ENCODE measurements at places on chromosomes 5 and 9.

DNA sequence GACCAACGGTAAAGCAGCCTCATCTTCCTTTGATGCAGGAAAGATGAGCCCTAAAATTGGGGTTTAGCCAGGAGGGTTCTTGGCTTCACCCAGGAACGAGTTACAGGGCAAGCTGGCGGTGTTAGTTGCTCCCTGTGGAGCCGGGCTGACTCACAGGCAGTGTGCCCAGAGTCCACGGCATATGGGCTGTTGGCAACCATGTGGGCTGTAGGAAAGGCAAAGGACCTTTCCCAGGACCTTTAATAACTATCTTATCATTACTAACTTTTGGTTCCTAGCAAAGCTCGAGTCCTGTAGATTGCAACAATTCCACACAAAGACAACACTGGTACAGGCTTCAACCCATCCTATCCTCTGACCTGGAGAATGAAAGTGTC is 29.8 kb upstream of the CLPTM1L start:
- no peak for DNase-seq

GRCh38 chr9:131491001-131491710 is 11.6 kb upstream of the POMT1 start:
- no peak for DNase-seq

- DNase-seq = no peak
Measured at GRCh38 chr5:44943647-44944046, 134.9 kb downstream of the MRPS30 start.

- no peak for DNase-seq
Measured at GRCh38 chr5:180628211-180628610, 21.2 kb downstream of the FLT4 start.

- no peak for DNase-seq
Measured at GRCh38 chr5:66247176-66247960, 103.3 kb downstream of the SREK1 start.

GRCh38 chr9:96100385-96101300 is 201.3 kb downstream of the HSD17B3 start:
- peak; percentile 75 for DNase-seq

- DNase-seq = no peak
Measured at GRCh38 chr5:31273161-31273560, 79.7 kb downstream of the CDH6 start.

GRCh38 chr5:118506217-118506852 is 482.0 kb downstream of the DTWD2 start:
- DNase-seq = no peak

DNA sequence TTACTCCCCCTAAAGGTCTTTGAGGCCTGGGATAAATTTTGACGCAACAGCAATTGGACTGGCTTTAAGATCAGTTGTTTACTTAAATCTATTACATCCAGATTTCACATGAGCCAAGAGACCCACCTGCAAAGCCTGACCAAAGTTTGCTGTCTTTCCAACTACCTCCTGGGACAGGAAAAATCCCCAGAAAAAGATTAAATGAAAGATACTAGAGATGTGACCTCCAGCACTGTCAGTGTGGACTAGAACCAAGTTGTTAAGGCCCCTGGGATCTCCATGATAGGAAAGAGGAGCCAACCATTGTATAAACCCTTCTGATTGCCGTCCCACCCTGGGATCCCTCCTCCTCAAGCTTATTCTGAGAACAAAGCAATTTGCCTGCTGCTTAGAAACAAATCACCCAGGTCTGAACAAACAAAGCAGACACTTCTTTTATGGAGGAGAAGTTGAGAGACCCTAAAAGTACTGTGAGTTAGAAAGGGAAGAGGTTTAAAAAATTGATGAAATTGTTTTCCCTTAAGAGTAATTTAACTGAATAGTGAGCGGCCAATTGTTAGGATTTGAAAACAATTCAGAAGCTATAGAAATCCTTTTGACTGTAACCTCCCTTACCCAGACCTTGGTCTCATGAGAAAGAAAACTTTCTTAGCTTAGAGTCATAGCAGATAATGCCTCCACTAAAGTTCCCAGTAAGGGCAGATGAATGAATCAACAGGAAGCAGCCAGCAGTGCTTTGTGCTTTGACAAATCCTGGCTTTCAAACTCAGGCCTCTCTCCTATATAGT is 255.2 kb downstream of the TMEM167A start:
- no peak for DNase-seq

- no peak for DNase-seq
Measured at GRCh38 chr5:82150559-82150958, 127.6 kb downstream of the RPS23 start.

GRCh38 chr5:104096451-104096850 is 533.9 kb upstream of the NUDT12 start:
- no peak for DNase-seq

DNA sequence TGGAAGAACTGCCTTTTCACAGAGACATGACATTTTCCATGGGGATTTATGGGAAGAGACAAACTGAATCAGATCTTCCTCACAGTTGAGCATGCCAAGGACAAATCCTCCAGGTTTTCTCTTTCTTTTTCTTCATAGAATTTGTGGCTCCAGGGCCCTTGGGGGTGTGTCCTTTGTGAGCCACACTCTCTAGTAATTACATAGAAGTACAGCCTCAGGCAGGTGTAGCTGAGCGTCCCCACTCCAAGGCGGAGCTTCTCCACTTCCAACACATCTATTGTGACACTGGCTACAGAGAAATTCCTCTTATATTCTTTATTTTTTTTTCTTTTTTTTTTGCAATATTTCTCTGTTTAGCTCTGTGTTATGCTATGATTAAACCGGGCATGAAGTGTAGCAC is 420.5 kb upstream of the CD180 start:
- DNase-seq = no peak

GRCh38 chr5:56269216-56269927 is 36.2 kb upstream of the ANKRD55 start:
- no peak for DNase-seq

- DNase-seq = no peak
Measured at GRCh38 chr5:78005021-78005785, 229.1 kb upstream of the TBCA start.

DNA sequence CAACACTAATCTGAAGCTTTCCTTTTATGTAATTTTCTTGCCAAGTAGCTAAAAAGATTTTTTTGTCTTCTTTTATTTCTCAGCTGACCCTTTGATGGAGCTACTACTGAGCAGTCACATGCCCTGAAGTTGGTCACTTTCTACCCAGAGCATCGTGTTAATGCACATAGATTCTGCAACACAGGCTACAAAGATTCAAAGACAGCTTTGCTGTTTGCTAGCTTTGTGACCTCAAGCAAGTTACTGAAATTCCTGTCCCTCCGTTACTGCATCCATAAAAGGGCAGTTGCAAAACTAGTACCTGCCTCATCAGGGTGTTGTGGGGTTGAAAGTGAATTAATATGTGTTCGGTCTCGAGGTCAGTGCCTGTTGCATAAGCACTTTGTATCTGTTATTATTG is 179.9 kb downstream of the GAS1 start:
- no peak for DNase-seq

GRCh38 chr5:178388386-178389025 is 155.9 kb upstream of the PHYKPL start:
- no peak for DNase-seq

- no peak for DNase-seq
Measured at GRCh38 chr9:121721770-121722169, 70.3 kb downstream of the DAB2IP start.

- no peak for DNase-seq
Measured at GRCh38 chr9:8926461-8926860, 1126.9 kb upstream of the DMAC1 start.

DNA sequence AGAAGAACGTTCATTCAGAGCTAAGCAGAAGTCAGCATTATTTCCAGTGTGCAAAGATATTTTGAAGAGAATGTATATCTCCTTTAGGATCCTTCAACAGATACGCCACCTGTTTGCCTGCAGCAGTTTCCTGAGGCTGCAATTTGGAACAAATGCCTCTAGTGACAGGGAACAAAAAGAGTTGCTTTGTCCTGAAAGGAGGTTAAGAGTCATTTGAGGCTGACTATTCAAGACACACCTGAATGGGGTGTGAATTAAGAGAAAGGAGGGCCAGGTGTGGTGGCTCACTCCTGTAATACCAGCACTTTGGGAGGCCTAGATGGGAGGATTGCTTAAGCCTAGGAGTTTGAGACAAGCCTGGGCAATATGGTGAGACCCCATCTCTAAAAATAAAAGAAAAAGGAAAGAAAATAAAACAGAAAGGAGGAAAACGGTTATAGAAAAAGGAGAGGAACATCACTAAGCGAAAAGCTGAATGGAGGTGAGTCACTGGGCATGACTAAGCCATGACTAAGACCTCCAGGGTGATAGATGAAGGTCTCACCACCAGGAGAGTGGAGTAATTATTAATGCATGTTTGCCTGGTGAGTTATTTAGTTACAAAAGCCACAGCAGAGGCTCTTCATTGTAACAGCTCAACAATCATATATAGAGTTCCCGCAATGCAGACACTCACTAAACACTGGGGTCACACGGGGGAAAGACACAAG is 255.2 kb upstream of the TNC start:
- DNase-seq = no peak

- no peak for DNase-seq
Measured at GRCh38 chr5:72271702-72272101, 48.3 kb downstream of the MRPS27 start.

- no peak for DNase-seq
Measured at GRCh38 chr9:86966852-86967511, 19.7 kb upstream of the GAS1 start.

- no peak for DNase-seq
Measured at GRCh38 chr5:151550146-151550545, 41.0 kb downstream of the FAT2 start.

- no peak for DNase-seq
Measured at GRCh38 chr5:135218486-135218755, 180.6 kb downstream of the MACROH2A1 start.

DNA sequence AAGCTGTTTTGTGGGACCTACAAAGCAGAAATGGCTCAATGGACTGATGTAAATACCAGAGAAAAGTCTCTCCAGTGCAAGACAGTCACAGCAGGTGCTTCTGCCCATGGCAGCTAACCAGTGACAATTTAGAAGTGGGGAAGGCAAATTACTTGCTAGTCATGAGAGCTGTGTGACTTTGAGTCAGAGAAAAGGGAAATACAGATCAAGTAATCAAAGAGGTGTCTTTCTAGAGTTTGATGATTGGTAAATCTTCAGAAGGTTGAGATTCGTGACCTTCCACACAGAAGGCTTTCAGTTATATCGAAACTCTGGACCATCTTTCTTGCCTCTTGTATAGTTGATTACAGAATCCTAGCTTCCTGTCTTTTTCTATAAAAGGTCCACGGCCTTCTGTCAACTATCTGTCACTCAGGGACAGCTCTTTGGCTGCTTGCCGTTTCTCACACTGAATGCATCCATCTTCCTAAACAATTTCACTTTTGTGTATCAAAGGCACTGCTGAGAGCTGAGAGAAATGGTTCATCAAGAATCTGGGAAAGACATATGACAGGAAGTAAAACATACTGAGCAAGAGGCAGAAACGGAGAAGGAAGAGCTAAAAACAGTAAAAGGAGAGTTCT is 993.9 kb upstream of the ACO1 start:
- DNase-seq = no peak

DNA sequence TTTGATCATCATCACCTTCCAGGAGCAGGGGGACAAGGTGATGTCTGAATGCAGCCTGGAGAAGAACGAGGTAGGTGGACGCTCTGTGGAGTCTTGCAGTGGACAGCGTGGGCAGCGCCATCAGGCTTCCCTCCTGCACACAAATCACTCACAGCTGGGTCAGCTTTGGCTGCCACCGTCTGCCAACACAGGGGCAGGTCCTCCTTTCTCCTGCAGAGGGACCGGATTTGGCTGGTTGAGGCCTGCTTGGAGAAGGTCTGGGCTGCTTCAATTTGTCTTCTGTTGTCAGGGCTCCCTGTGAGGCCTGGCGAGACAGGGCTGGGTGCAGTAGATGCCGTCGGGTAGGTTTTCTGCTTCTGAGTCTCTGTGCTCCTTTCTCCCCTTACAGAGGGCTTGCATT is 180.6 kb downstream of the CACNA1B start:
- DNase-seq = no peak

- DNase-seq = no peak
Measured at GRCh38 chr9:82082563-82082962, 94.0 kb downstream of the SPATA31D1 start.

- no peak for DNase-seq
Measured at GRCh38 chr5:169421677-169422076, 120.7 kb upstream of the SLIT3 start.

- DNase-seq = no peak
Measured at GRCh38 chr5:146001544-146002190, 65.3 kb downstream of the SH3RF2 start.
